Activated CD8-positive, alpha-beta memory T cell treated with anti-CD3 and anti-CD28 coated beads for 1 hour (primary cell): ENCODE measurements at places on chromosomes 3 and 15.

DNA sequence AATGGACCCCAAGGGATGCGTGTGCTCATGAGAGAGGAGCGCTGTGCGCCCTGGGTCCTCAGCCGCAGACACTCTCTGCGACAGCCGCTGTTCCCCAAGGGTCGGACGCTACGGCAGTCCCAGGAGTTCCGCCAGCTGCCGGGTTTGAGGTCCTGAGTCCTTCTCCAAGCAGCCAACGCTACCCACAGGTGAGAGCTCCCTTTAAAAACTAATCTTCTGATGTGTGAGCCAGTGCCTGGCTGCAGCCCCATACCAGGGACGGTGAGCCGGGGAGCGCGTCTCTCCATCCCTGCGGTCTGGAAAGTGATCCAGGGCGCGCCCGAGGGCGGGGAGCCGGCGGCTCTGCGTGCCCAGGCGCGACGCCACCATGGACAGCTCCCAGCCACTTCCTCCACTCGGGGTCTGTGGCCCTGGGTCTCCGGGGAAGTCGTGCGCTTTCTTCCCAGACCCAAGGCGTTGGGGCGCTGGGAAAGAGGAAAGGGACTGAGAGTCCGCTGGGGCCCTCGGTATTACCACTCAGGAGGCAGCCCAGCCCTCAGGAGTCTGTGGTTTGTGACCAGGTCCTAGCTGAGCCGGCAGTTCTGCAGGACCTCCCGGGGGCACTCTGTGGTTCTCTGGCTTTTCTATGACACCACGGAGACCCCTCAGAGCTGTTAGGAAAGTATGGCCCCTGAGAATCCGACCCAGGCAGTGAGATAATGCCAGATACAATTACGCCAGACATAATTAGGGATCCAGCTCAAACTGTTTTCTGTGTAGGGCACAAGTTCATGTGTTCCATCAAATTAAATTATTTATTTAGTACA lies 1.4 kb downstream of the CEMIP start:
- no peak for DNase-seq

- no peak for DNase-seq
These were observed 44.8 kb upstream of the SPSB4 start for GRCh38 chr3:141006344-141006743.

DNA sequence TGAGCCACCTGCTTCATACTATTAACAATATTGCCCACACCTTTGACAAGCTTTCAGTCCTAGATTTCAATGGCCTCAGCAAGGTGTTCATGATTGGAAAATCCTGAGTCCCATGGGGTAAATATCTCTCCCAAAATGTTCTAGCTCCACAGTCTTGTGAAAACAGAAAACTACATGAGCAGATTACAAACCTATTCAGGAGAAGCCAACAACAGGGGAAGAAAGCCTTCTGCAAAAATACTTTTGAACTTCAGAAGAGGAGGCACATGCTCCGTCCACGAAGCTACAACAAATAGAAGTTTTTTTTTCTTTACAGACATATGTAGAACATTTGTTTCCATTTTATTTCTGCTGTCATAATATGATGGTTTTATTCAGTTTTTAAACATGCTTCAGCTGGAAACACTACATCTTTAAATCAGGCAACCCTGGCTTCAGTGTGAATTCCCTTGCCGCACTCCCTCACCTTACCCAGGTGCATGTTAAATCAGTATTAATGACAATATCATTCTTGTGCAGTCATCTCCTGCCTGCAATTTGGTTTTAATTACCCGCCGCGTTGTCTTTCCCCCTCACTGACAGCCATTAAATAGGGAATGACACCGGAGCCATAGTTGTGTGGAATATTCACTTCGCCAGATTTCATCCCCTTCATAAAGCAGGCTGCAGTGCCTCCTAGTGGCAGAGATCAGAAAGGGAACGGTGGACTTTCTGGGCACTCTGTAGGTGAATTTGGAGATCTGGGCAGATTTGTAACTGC lies 725.5 kb upstream of the ARRDC4 start:
- peak; percentile 2 for DNase-seq

DNA sequence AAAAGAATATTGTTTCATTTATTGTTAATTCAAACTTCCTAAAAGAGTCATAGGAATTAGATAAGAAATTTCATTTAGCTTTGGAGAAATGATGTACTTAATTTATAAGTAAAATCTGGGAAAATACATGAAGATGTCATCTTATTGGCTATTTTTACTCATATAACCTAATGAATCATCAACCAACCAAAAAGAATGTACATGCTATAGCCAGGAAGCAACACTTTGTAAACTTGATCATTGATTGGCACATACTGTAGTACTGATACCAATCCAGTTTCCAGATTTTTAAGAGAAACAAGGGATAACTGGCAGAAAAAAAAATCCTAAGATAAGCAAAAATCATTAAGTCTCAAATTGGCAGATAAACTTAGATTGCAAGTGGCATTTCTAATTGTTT lies 207.9 kb upstream of the CDIN1 start:
- DNase-seq: no peak

DNA sequence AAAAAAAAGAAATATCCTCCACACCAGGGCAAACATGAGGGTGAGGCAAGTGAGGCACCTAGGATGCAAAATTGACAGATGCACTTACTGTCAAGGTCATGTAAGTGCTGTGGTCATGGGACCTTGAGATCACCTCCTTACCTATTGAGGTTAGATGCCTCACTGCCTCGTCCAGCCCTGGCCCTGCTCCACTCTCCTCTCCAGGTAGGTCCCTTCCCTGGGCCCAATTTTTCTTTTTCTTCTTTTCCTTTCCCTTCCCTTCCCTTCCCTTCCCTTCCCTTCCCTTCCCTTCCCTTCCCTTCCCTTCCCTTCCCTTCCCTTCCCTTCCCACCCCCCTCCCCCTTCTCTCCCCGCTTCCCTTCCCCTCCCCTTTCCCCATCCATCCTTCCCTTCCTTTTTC lies 71.1 kb upstream of the DLG1 start:
- DNase-seq: no peak

DNA sequence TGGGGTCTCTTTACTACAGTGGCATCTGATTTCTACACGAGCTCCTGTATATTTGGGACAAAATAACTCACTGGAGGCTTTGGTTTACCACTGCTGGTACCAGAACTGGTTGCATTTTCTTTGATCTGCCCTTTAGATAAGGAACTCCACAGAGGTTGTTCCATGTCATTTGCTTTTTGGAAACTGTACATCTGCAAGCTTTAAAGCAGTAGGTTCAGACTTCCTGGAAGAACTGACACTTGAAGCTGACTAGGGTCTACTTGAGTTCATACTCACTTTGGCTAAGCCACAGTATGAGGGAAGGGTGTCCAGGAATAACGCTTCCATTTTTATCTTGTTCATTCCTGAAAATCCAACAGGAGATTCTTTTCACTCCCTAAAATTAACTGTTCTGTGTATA lies 86.4 kb downstream of the WWTR1 start:
- no peak for DNase-seq

- DNase-seq: no peak
These were observed 18.3 kb upstream of the MEF2A start for GRCh38 chr15:99547517-99547916.

DNA sequence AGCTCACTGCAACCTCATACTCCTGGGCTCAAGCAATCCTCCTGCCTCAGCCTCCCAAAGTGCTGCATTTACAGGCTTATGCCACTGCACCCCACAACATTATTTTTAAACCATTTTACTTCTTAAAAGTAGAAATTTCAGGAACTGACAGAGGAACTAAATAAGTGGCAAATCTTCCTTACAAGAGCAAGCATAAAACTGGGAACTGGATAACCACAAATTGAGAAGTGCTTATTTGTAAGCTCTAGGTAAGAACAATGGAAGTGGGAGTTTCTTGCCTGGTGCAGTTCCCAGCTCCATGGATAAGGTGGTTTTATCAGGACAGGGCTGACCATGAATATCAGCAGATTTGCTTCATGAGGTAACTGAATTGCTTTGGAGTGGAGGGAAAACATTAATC lies 655.2 kb downstream of the DIPK2A start:
- DNase-seq: no peak

DNA sequence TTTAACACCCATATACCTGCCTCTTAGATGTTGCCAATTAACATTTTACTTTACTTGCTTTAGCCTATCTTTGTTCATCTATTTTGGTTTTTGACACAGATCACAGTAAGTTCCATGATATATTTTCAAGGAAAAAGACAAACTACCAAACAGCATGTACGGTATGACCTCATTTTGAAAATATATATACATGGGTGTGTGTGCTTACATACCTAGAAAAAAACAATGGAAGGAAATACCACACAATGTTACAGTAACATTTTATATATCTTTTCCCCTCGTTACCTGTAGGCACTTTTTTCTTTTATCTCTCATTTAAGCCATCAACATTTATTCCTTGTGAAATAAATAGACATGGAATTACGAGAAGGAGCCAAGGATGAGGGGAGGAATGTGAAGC lies 170.0 kb downstream of the FOXP1 start:
- DNase-seq: no peak

- DNase-seq: no peak
These were observed 2.0 kb upstream of the OR5H6 start for GRCh38 chr3:98262046-98262445.

DNA sequence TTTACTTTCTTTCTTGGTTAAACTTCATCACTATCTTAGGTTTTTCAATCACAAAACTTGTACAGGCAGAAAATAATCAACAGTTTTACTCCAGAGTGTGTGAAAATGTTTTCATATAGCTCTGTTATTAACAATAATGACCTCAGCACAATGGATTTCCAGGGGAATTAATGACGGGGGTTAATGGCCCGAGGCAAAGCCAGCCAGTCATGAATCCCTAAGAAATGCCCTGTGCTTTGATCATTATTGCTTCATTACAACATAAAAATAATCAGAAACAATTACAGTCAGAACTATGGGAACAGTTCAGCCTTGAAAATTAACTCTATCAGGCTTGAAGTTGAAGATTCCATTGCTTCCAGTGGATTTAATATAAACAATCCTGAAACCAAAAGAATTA lies 875.4 kb downstream of the ROBO2 start:
- no peak for DNase-seq

DNA sequence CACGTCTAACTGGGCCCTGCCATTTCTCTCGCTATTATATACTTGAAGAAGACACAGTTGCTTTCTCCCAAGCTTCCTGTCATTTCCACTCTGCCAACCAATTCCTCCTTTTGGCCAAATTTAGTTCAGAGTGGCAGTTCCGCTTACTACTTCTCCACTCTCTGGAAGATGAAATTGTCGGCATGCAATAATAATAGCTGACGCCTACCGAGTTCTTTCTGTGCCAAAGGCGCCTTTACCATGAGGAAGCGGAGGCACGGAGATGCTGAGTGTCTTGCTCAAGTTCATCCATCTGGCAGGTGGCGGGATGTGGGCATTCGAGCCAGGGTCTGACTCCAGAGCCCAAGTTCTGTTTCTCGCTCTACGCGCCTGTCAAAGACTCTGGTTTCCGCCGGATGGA lies 14.6 kb upstream of the NRROS start:
- no peak for DNase-seq
